ENCODE measurements at places on chromosomes 11 and 22. TPM values are rescaled to one million over a fixed set of nuclear protein-coding genes. Genes with fewer than 3 reads are reported as not detected.

DNA sequence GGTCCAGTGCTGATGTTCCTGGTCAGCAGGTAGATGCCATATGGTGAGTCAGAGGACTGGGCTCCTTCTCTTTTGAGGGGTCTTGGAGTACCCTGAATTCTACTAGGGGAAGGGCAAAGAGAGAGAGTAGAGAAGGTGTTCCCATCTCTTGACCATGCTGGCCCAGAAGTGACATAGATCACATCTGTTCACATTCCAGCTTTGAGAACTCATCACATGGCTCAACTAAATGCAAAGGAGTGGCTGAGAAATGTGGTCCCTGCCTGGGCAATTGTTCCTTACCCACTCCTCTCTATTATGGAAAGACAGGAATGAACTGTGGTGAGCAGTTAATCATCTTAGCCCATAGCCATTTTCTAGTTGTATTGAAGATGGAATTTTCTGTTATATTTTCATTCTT, 105.4 kb upstream of the TIMP3 start:
- no peak overlapping the region for H3K4me3 ChIP-seq
- no peaks in the 10 kb centered on the region for H3K27me3 ChIP-seq
- no peak for DNase-seq
- H3K36me3 ChIP-seq = peaks cover 7% of the 10 kb centered on the region
- H3K4me1 ChIP-seq = peaks cover 20% of the 10 kb centered on the region
- H3K27ac ChIP-seq = no peak overlapping the region

Gene HORMAD2
- not detected for total RNA-seq

DNA sequence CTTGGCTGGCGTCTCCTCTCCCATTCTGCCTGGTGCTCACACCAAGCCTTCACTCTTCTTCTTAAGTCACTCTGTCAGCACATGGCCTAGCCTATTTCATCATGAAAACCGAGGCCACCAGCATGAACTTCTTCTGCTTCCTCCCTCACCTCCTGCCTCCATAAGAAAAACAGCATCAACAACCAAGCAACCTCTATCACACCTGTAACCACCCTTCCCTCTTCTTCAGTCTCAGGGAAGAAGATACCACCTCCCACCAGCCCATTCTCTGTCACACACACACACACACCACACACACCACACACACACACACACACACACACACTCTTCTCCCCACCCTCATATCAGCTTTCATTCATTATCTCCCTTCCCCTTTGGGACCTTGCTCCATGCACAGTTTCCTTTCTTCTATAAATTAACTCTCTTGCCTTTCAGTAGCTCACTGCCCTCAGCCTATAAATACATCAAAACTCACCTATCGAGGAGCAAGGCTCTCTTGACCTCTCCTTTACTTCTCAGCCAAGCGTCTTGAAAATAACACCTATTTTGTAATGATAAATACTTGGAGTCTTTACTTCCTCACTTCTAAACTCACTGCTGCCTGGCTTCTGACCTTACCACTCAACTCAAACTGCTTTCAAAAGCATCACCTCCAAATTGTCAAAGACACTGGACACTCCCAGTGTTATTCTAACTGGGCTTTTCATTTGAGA, 36.6 kb downstream of the SC5D start:
- no peak overlapping the region for H3K4me3 ChIP-seq
- DNase-seq = no peak
- H3K4me1 ChIP-seq = no peaks in the 10 kb centered on the region

- H3K27me3 ChIP-seq = no peaks in the 10 kb centered on the region
- H3K27ac ChIP-seq = no peak overlapping the region
- no peaks in the 10 kb centered on the region for H3K36me3 ChIP-seq
- H3K4me3 ChIP-seq = no peak overlapping the region
- H3K4me1 ChIP-seq = peaks cover 4% of the 10 kb centered on the region
Measured at GRCh38 chr11:116145187-116145865, 627.5 kb downstream of the BUD13 start.

- peak overlapping the region; percentile 89 for H3K4me3 ChIP-seq
- peaks cover 16% of the 10 kb centered on the region for H3K27me3 ChIP-seq
- H3K27ac ChIP-seq = no peak overlapping the region
Measured at GRCh38 chr11:65355013-65355775, 643 bp downstream of the TIGD3 start.

DNA sequence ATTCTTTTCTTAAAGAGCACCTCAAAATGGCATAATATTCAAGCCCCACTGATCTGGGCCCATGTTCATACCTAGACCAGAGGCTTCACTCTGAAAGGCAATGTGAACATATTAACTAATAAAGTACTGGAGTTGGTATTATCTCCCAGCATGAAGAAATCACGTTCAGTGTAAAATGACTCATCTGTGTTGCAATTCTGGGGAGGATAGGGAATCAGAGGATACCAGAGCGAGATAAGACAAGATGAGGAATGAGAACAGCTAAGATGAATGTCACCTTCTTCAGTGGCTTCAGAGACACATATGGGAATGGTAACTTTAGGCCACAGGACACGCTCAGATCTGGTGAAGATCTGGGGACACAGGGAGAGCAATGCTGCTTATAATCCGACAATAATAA, 121.1 kb downstream of the NTM start:
- no peak for DNase-seq
- no peak overlapping the region for H3K27ac ChIP-seq
- no peaks in the 10 kb centered on the region for H3K36me3 ChIP-seq
- no peak overlapping the region for H3K4me3 ChIP-seq
- peaks cover 4% of the 10 kb centered on the region for H3K4me1 ChIP-seq
- no peaks in the 10 kb centered on the region for H3K27me3 ChIP-seq

DNA sequence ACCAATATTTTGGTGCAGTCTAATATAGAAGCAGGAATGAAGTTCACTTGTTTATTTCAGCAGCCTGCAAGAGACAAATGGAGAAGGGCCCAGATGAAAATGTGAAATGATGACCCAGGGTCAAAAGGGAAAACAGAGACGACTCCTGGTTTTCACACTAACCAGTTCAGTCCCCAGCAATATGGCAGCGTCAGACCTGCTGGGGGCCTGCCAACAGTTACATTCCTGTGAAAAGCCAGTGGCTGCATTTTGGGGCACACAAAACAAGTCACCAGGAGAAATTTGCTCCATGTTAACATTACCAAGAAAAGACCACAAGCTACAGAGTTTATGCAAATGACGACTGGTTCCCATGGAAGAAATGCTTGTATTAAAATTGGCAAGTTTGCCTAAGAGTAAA, 80.2 kb downstream of the CCDC34 start:
- no peak overlapping the region for H3K4me3 ChIP-seq
- DNase-seq = no peak
- no peak overlapping the region for H3K27ac ChIP-seq
- H3K27me3 ChIP-seq = no peaks in the 10 kb centered on the region
- H3K36me3 ChIP-seq = no peaks in the 10 kb centered on the region

DNA sequence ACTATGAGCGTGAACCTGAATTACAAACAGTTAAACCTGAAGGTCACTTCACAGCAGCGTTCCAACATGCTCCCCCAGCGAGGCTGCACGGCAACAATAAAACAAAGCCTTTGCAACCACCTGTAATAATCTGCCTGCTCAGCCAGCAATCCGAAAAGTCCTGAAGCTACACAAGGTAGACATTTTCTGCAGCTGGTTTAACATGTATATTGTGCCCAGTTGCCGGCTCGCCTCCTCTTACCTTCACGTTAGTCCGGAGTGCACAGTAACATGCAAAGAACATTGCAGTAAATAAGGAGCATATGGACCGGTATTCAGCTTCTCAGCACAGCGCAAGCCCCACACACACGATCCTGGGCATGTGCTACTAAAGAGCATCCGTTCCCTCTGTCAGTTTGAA, 704.3 kb downstream of the DLG2 start:
- no peaks in the 10 kb centered on the region for H3K36me3 ChIP-seq
- peaks cover 14% of the 10 kb centered on the region for H3K27me3 ChIP-seq
- peak overlapping the region; percentile 19 for H3K27ac ChIP-seq
- H3K4me3 ChIP-seq = peak overlapping the region; percentile 58
- peaks cover 21% of the 10 kb centered on the region for H3K4me1 ChIP-seq

Gene GRAMD1B
- total RNA-seq = 8.5 TPM

DNA sequence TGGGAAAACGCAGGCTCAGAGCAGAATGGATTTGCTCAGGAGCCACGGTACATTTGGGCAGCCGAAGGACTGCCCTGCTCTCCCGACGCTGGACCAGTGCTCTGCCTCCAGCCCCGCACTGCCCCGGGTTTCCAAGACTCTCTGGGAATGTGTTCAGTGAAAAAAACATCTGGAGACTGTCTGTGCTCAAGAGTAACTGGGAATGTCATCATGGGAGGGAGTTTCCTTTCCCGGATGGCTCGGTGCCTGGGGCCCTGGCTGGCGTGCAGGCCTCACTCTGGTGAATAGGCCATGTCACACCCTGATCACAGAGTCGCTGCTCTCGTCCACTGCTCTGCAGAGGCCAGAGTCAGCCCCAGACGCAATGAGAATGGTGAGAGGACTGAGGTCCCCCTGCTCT, 9.8 kb upstream of the APOL6 start:
- no peak for DNase-seq
- H3K4me3 ChIP-seq = no peak overlapping the region
- no peaks in the 10 kb centered on the region for H3K27me3 ChIP-seq
- H3K36me3 ChIP-seq = no peaks in the 10 kb centered on the region

DNA sequence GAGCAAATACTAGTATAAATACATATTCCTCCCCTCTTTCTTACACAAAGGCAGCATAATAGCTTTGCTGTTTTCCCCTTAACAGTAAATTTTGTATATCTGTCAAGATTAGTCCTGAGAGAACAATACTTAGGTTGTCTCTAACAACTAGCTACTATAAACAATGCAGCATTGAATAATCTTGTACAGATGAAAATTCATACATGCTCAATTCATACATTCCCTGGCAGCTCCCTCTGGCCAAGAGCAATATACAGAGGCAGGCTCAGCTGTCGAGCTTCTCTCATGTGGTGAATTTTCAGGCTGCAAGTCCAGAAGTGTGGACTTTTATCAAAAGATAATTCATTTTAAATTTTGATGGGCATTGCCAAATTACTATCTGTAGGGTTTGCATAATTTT, 81.2 kb upstream of the PTH start:
- H3K4me3 ChIP-seq = no peak overlapping the region
- DNase-seq = no peak
- H3K27ac ChIP-seq = no peak overlapping the region
- H3K27me3 ChIP-seq = peaks cover 24% of the 10 kb centered on the region

Gene ZNF214
- 7.3 TPM for total RNA-seq

Data from neural crest cell (in vitro differentiated cells).